ENCODE measurements at places on chromosomes 3 and 15.

DNA sequence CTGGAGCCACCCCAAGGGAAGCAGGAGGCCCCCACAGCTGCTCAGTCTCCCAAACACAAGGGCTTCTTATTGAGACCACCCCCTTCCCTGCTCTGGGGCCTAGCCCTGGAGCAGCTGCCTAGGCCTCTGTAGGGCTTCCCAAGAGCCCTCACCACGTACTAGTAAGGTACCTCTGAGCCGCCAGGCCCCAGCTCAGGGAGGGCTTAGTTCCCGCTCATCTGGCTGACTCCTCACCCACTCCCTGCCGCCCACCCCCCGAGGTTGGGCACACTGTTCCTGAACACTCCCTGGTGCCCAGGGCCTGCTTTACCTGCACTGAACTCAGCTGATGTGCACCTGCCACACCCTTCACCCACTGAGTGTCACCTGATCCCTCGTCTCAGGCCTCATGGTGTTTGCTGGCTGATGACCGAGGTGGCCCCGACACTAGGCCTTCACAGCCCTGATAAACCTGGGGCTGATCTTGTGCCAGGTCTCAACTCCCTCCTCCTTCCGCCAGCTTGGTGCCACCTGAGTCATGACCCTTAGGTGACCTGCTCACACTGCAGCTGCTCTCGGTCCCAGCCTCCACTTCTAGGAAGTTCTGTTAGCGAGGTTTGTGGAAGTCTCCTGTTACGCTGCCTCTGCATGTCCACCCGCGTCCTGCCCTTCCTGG, 18.0 kb upstream of the SPTBN5 start:
- DNase-seq: no peak

DNA sequence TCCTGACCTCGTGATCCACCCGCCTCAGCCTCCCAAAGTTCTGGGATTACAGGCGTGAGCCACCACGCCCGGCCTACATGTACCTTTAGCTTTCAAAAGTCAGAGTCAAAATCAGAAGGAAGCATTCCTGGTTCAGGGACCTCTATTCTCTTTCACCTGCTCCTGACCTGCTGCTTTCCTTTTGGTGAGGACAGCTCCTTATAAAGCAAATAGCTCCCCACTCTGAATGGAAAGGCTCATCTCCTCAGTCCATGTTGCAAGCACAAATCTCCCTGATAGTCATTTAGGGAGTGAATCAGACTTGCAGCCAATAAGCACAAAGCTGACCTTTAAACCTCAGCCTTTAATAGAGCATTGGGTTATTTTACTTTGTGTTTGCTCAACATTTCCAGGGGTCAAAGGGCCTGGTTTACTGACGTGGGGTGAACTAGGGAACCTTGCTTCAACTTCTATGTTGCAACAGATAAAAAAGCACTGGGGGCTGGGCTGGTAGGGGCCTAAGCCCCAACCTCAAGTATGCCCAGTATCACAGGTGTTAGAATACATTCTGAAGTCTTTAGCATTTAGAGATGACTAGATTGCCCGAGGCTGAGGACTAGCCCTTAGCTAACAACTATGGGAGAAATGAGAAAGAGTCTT, 43.1 kb downstream of the THRB start:
- no peak for DNase-seq

GRCh38 chr3:107271787-107272387, 105.4 kb upstream of the CCDC54 start:
- DNase-seq: no peak

- no peak for DNase-seq
These were observed 5.4 kb downstream of the PCBP4 start for GRCh38 chr3:51961602-51962569.

DNA sequence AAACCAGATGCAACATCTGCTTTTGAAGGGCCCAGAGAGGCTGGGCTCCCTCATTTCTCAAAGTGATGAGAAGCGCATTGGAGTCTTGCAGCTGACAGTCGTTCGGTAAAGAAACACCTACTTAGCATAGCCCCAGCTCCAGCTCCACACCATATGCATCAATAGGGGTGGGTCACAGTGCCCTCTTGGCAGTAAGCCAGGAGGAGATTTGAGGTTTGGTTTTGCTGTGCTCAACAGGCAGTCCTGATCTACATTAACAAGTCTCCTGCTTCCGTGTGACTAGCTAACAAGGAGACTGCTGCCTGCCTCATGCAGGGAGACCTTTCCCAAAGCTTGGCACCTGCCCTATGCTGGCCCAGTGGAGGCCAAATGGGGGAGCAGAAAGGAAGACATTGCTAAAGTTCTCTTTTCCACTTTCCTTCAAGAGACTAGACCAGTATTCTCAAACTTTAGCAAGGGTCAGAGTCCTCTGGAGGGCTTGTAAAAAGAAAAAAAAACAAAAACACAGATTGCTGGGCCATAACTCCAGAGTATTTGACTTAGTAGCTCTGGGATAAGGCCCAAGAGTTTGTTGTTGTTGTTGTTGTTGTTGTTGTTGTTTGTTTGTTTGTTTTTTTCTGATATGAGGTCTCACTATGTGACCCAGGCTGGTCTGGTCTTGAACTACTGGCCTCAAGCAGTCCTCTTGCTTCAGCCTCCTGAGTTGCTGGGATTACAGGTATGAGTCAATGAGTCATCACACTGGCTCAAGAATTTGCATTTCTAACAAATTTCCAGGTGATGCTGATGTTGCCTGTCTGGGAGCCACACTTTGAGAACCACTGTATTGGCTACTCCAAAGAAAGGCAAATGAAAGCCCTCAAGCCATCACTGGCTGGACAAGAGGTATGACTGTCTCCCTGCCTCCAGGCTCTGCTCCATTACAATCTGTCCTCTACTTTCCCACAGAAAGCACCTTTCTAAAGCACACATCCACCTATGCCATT, 294.9 kb downstream of the RORA start:
- DNase-seq: no peak

GRCh38 chr3:49199239-49199899, 28.0 kb downstream of the KLHDC8B start:
- peak; percentile 49 for DNase-seq

DNA sequence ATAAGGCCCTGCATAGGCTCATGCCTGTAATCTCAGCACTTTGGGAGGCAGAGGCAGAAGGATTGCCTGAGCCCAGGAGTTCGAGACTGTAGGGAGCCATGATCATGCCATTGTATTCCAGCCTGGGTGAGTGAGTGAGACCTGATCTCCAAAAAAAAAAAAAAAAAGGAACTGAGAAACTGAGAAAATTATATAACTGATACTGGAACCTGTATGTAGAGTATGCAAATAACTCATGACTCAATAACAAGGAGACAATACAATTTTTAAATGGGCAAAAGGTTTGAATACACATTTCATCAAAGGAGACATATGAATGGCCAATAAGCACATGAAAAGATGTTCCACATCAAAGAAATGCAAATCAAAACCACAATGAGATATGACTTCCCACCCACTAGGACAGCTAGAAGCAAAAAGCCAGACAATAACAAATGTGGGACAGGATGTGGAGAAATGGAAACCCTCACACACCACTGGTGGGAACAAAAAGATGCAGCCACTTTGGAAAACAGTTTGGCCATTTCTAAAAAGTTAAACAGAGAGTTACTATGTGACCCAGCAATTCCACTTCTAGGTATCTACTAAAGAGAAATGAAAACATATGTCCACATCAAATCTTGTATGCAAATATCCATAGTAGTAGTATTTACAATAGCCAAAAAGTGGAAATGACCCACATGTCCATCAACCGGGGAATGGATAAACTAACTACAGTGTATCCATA, 70.7 kb downstream of the IQSEC1 start:
- no peak for DNase-seq

DNA sequence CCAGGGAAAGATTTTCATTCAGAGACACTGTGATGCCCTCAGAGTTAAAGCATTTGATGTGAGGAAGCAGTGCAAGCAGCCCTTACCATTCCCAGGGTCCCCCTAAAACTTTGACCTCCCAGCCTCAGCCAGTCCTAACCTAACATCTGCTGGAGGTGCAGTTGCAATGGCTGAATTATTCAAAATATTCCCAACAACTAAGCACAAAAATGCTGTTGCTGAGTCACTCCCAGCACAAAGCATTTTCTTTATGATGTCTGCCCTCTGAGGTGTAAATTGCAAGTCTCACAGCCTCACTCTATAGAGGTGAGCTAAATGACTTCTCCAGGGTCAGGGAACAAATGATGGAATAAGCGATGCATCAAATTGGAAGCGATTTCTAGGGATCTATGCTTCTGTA, 6.4 kb upstream of the REC114 start:
- DNase-seq: no peak

Measured in head of caudate nucleus (tissue), 42 donors.